ENCODE measurements at places on chromosomes 1 and 21. TPM values are rescaled to one million over a fixed set of nuclear protein-coding genes. Genes with fewer than 3 reads are reported as not detected.

Gene OR6K3
- not detected for total RNA-seq

Gene MATN1
- total RNA-seq, result 0.28 TPM

Gene C21orf58
- 6.9 TPM for total RNA-seq

Gene MIXL1
- not detected for total RNA-seq

Gene TBX19
- 1.1 TPM for total RNA-seq

Gene PLOD1
- 626 TPM for total RNA-seq

Gene ALX3
- not detected for total RNA-seq

Gene KIF21B
- total RNA-seq, result 0.19 TPM

Measured in regular cardiac myocyte (primary cell).